ENCODE measurements at places on chromosomes 12 and 14. TPM values are rescaled to one million over a fixed set of nuclear protein-coding genes. Genes with fewer than 3 reads are reported as not detected.

Gene CLEC2D
- total RNA-seq = 2.1 TPM

Gene RTN1
- 2.5 TPM for total RNA-seq

Gene P3H3
- total RNA-seq = 0.66 TPM

Gene SPTB
- 204 TPM for total RNA-seq

Gene RTL1
- total RNA-seq = not detected

Gene TAS2R13
- total RNA-seq = not detected

Gene ADAMTS20
- total RNA-seq = not detected

Gene CD27
- not detected for total RNA-seq

DNA sequence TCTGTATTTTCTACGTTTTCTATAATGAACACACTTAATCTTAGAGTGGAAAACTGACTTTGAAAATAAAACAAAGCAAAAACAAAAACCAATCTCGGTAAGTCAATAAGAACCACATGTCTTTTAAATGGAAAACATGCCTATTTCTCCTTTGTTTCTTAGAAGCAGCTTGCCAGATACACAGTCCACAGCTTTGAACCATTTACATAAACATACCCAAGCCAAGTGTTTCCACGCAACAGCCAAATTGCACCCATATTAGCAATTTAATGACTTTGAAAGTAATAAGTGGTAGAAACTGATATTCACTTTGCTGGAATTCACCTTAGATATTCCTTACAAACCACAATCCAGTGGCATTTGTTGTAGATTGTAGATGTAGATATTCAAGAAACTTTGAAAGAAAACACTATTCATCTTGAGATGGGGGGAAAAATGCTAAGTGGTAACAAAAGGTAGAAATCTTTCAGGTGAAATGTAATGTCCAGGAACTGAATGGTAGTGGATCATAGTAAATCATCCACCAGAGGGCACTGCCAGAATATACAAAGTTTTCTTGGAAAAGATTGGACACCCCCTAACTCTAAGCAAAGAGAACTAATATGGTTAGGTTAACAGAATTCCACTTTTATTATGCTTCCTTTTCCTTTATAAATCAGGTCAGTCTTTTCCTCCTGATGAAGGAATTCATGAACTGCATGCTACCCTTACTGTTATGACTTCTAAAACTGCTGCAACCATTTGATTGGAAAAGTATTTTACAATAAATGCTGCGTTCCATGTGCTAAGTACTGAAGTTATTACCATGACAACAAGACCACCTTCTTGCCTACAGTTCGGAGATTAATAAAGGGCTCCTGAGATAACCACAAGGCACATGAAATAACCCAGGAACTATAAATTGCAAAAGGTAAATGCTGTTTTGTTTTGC is 69.8 kb downstream of the RERG start:
- H3K4me1 ChIP-seq = peaks cover 8% of the 10 kb centered on the region
- no peak for DNase-seq
- no peaks in the 10 kb centered on the region for H3K36me3 ChIP-seq
- H3K27ac ChIP-seq = peak overlapping the region; percentile 53
- H3K27me3 ChIP-seq = no peaks in the 10 kb centered on the region

- no peaks in the 10 kb centered on the region for H3K27me3 ChIP-seq
- H3K4me1 ChIP-seq = no peaks in the 10 kb centered on the region
- H3K27ac ChIP-seq = no peak overlapping the region
- peak; percentile 75 for DNase-seq
Observed at GRCh38 chr12:879641-880040, 69.9 kb downstream of the RAD52 start.

- H3K36me3 ChIP-seq = no peaks in the 10 kb centered on the region
- DNase-seq = no peak
- no peaks in the 10 kb centered on the region for H3K4me1 ChIP-seq
- no peaks in the 10 kb centered on the region for H3K27me3 ChIP-seq
- H3K4me3 ChIP-seq = no peak overlapping the region
Observed at GRCh38 chr14:103247169-103247606, 86.8 kb upstream of the EIF5 start.

DNA sequence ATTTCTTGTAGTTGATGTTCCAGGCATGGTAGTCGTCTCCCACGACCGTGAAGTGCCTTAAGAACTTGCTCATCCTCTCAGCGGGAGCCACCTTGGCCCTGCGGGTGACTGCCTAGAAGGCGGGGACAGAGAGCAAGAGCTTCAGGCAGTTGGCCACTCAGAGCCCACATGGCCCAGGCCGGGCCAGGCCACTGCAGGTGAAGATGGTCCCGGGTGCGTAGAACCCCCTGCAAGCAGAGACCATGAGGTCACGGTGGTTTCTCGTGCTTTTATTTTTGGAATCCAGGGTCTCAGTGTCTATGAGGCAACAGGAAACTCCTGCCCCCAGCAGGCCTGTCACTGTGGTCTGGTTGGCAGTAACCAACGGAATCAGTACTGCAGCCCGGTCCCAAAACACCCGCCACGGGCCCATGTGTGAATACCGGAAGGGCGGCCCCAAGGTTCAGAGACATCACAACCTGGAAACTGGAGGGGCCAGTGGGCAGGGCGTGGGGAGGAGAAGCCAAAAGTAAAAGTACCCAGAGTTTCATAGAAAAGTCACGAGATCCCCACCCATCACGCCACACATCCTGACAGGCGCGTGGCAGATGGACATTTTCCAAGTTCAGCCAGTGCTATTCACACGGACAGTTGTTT is 27.5 kb downstream of the HVCN1 start:
- no peak for DNase-seq
- H3K4me1 ChIP-seq = peaks cover 7% of the 10 kb centered on the region
- H3K27ac ChIP-seq = no peak overlapping the region

DNA sequence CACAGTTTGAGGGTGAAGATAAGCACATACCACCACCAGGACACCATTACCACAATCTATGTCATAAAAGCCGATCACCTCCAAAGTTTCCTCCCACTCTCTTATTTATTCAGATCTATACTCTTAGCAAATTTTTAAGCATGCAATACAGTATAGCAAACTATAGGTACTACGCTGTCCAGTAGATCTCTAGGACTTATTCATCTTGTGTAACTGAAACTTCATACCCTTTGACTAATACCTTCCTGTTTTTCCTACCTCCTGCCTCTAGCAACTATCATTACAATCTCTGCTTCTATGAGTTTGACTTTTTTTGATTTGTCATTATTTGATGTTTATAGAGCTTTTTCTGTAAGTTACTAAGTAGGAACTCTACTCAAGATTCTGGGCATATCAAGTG is 84.5 kb upstream of the MANSC4 start:
- H3K4me1 ChIP-seq = no peaks in the 10 kb centered on the region
- H3K4me3 ChIP-seq = no peak overlapping the region
- no peak overlapping the region for H3K27ac ChIP-seq
- DNase-seq = no peak

DNA sequence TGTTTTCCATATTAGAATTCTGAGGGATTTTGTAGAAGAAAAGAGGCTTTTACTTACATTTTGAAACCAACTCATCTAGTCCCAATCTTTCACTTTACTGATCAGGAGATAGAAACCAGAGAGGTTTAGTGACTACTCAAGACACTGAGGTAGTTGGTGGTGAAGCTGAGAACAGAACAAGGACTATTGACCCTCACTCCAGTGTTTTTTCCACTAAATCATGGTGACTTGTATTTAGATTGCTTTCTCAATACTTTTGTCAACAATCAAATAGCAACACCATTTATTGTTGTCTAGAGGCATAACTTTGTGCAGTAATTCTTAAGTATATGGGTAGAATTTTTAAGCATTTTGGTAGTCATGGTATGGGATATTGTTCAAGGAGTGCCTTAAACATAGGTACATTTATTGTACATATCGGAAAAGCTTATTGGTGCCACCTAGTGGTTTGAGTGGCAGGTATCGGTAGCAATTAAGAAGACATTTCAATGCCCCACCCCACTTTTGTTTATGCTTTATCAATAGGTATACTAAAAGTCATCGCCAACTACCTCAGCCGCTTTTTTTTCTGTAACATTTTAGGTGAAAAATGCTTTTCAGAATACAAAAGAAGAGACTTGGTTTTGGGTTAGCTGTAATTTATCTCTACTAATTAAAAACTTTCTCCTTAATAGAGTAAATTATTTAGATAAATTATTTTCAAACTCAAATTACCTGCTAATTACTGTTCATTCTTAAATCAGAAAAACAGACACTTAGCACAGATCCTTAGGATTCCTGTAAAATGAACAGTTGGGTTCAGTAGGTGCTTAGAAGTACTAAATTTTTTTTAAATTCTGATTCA is 47.3 kb upstream of the PAWR start:
- no peaks in the 10 kb centered on the region for H3K4me1 ChIP-seq
- no peak overlapping the region for H3K27ac ChIP-seq
- DNase-seq = no peak
- no peaks in the 10 kb centered on the region for H3K27me3 ChIP-seq

- H3K4me1 ChIP-seq = peaks cover 5% of the 10 kb centered on the region
- no peaks in the 10 kb centered on the region for H3K27me3 ChIP-seq
- no peak for DNase-seq
- no peaks in the 10 kb centered on the region for H3K36me3 ChIP-seq
- H3K4me3 ChIP-seq = no peak overlapping the region
- no peak overlapping the region for H3K27ac ChIP-seq
Observed at GRCh38 chr14:68886109-68886434, 93.0 kb downstream of the ACTN1 start.

DNA sequence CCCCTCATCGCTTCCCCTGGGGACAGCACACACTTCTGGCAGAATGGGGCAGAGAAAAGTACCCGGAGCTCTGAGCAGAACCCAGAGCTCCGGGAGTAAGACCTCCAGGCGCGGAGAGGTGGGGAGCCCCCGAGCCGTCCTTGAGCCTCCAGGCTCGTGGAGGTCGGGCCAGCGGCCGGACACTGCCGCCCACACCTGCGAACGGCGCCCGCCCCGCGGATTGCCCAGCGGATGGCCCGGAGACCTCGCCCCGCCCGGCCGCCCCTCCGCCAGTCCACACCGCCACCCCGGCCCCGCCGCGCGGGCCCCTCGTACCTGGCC is 344 bp downstream of the SPTLC2 start:
- peaks cover 12% of the 10 kb centered on the region for H3K4me1 ChIP-seq
- DNase-seq = no peak
- H3K27me3 ChIP-seq = no peaks in the 10 kb centered on the region
- no peaks in the 10 kb centered on the region for H3K36me3 ChIP-seq
- H3K27ac ChIP-seq = peak overlapping the region; percentile 72

DNA sequence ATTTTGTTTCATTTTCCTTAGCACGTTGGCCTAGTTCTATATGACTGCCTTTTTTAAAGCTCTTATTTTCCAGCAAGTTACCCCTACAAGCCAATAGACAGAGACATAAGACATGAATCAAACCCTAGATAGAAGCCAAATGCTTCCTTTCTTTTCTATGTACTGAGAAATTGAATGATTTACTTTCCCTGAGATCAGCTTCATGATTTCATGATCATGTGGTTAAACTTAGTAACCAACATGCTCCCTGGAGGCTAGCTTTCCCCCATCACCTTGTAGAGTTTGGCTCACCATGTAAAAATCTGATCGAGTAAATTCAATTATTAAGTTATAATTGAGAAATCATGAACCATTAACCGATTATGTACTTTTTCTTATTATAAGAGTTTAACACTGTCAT is 148.1 kb upstream of the LRIG3 start:
- no peaks in the 10 kb centered on the region for H3K4me1 ChIP-seq
- no peaks in the 10 kb centered on the region for H3K27me3 ChIP-seq
- no peak overlapping the region for H3K27ac ChIP-seq
- H3K4me3 ChIP-seq = no peak overlapping the region

- no peak for DNase-seq
- no peak overlapping the region for H3K4me3 ChIP-seq
- no peaks in the 10 kb centered on the region for H3K27me3 ChIP-seq
- H3K4me1 ChIP-seq = peaks cover 8% of the 10 kb centered on the region
Observed at GRCh38 chr14:92551044-92551841, 37.7 kb downstream of the RIN3 start.

DNA sequence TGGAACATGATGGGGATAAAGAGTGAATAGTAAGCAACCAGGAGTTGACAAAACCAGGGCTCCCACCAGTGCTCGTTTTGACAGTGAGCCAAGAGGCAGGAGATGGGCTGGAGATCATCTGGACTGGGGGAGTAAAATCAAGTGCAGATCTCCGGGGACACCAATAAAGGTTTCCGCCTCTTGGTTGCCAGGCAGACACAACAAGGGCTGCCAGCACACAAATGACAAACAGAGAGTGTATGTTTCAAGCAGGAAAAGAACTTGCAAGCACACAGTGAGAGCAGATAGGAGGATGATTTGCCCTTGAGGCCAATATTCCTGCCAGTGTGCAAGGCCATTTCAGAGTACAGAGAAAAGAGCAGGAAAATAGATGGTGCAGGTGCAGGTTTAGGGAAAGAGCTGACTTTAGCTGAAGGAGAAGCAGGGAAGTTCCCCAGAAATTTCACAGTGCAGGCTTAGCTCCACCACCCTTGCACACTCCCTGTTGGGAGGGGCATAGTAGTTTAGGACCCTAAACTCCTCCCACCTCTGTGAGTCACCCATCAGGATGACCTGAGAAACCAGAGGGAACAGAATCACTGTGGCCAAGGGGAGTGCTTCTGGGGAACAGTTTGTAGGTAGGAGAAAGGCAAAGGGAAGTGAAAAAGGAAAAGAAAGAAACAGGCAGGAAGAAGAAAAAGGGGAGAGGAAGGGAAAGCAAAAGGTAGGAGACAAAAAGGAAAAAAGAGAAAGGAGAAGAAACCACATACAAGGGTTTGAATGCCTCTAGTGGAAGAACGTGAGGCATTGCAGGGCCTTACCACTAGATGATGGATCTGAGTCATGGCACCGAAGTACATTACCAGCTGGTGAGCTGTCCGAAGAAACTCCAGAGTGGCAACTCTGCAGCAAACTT is 404.4 kb downstream of the SLC6A15 start:
- no peak overlapping the region for H3K4me3 ChIP-seq
- DNase-seq = no peak
- H3K27ac ChIP-seq = no peak overlapping the region
- H3K4me1 ChIP-seq = no peaks in the 10 kb centered on the region
- H3K27me3 ChIP-seq = no peaks in the 10 kb centered on the region
- H3K36me3 ChIP-seq = no peaks in the 10 kb centered on the region

GRCh38 chr14:72826039-72826438 is 67.9 kb downstream of the DPF3 start:
- no peak overlapping the region for H3K4me3 ChIP-seq
- no peaks in the 10 kb centered on the region for H3K36me3 ChIP-seq
- H3K4me1 ChIP-seq = peaks cover 36% of the 10 kb centered on the region
- no peaks in the 10 kb centered on the region for H3K27me3 ChIP-seq
- H3K27ac ChIP-seq = peak overlapping the region; percentile 53
- no peak for DNase-seq

DNA sequence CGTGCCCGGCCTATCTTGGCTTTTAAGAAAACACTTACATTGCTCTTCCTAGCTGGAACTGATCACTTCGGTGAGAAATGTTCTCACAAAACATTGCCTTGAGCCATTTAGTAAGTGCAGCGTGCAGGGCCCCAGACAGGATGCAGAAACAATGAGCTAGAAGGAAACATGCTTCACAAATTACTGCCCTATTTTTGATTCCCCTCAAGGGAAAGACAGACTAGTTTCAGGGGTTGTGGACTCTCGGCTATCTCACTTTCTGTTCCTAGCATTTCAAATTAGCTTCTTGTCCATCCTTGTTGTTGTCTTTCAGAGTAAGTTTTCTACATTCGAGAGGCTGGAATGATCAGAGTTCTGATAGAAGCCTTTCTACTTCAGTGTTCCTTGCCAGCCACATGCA is 21.6 kb downstream of the TGFB3 start:
- no peaks in the 10 kb centered on the region for H3K36me3 ChIP-seq
- DNase-seq = no peak
- H3K27me3 ChIP-seq = no peaks in the 10 kb centered on the region
